ENCODE measurements at places on chromosomes 2 and 18.

- DNase-seq: no peak
Observed at GRCh38 chr18:32877371-32877770, 104.5 kb upstream of the KLHL14 start.

DNA sequence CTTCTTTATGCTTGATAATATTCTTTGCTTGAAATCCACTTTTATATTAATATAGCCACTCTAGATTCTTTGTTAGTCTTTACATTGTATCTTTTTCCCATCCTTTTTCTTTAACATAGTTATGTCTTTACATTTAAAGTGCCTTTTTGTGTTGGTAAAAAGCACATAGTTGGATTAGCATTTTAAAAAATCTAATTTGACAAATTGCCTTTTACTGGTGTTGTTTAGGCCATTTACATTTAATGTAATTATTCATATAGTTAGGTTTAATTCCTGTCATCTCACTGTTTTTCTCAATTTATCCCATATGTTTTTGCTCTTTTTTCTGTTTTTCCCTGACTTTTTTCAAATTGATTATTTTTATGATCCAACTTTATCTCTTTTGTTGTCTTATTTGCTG, 93.2 kb downstream of the BCL2L11 start:
- DNase-seq: no peak

- no peak for DNase-seq
Observed at GRCh38 chr2:119205001-119205706, 18.5 kb upstream of the STEAP3 start.

DNA sequence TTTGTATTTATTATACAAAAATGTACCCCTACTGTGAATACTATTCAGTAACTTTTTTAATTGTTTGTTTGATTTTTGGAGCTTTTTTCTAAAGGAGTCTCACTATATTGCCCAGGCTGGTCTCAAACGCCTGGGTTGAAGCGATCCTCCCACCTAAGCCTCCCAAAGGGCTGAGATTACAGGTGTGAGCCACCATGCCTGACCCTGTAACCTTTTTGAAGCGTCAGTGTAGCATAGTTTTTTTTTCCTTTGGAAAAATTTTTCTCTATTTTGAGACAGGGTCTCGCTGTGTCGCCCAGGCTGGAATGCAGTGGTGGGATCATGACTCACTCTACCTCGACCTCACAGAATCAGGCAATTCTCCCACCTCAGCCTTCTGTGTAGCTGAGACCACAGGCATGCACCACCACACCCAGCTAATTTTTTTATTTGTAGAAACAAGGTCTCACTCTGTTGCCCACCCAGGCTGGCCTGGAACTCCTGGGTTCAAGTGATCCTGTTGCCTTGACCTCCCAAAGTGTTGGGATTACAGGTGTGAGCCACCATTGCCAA, 2.0 kb downstream of the GMCL1 start:
- no peak for DNase-seq

- DNase-seq: no peak
Observed at GRCh38 chr18:34911661-34912384, 129.4 kb upstream of the MAPRE2 start.

DNA sequence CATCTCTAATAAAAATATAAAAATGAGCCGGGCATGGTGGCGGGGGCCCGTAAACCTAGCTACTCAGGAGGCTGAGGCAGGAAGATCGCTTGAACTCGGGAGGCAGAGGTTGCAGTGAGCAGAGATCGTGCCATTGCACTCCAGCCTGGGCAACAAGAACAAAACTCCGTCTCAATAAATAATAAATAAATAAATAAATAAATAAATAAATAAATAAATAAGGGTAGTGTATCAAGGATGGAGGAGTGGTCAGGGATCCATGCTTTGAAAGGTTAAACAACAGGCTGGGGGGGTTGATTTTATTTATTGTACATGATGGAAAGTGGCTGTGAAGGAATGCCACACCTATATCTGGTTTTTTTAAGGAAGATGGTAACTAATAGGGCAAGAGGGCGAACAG, 63.2 kb downstream of the AP1S3 start:
- no peak for DNase-seq

DNA sequence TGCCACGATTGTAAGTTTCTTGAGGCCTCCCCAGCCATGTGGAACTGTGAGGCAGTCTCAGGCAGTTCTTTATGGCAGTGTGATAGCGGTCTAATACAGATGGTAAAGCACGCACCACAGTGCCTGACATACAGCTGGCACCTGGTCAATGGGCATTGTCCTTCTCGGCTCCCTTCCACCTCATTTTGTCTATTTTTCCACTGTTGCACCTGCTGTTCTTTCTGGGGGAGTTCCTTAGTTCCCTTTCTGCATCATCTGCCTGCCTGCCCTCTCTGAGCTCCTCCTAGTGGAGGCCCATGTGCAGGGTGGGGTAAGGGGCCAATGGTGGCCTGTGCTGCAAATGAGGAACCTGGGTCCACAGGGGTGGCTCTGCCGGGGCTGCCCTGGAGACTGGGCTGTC, 157.6 kb downstream of the LPIN1 start:
- DNase-seq: no peak

- DNase-seq: peak; percentile 13
Observed at GRCh38 chr2:152861349-152861942, 143.0 kb downstream of the ARL6IP6 start.

- DNase-seq: peak; percentile 15
Observed at GRCh38 chr2:85963068-85963467, 74.3 kb upstream of the ST3GAL5 start.

DNA sequence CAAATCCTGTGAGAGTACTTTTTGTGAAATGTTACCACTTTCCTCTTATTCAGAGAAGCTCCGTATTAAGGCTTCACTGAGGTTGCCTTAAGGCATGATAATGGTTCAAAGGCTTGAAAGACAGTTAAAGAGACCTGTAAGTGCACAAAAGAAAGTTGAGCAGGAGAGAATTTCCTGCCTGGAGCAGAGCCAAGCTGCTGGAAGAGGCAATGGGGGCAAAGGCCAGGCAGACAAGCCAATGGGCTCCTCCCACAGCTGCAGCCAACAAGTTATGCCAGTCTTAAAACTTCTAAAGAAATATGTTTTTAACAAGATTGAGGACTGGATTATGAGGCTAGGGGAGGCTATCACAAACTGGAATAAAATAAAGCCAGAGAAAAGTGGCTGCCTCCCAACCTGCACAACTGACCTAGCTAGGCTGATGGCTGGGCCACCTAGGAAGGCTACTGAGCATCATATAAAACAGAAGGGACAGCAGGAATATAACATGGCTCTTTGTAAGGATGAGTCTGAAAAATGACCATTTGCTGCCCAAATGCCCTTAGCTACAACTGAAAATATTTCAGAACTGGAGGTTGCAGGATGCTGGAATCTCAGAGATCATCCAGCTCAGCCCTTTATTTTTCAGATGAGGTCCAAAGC, 2.1 kb downstream of the IL1B start:
- DNase-seq: no peak

DNA sequence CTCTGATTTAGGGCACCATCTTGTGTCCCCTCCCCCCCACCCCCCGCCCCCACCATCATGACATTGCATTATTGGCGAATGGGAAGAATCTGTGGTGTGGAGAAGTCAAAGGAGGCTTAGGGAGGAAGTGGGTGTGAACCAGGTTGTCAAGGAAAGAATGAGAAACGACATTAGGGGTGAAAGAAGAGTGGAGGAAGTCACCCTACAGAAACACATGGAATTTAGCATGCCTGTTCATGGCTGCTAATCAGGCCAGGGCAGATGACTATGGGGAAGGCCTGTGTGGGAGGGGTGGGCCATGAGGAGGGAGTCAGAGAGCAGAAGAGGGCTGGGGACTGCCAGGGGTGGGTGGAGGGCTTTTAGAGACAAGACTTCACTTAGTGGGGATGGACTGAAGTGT, 81.6 kb downstream of the AOX1 start:
- DNase-seq: no peak

- DNase-seq: no peak
Observed at GRCh38 chr18:74013955-74014354, 133.7 kb downstream of the FBXO15 start.

All from activated CD4-positive, alpha-beta T cell treated with anti-CD3 and anti-CD28 coated beads, Interleukin-2, Interleukin-4, amounts not matched to agents 100 ng/mL and 50 ng/mL, durations not matched to agents 16 hours and 8 hours (primary cell).